Inflammatory macrophage treated with lipopolysaccharide for 4 hours (primary cell): ENCODE measurements at places on chromosomes 4 and X.

DNA sequence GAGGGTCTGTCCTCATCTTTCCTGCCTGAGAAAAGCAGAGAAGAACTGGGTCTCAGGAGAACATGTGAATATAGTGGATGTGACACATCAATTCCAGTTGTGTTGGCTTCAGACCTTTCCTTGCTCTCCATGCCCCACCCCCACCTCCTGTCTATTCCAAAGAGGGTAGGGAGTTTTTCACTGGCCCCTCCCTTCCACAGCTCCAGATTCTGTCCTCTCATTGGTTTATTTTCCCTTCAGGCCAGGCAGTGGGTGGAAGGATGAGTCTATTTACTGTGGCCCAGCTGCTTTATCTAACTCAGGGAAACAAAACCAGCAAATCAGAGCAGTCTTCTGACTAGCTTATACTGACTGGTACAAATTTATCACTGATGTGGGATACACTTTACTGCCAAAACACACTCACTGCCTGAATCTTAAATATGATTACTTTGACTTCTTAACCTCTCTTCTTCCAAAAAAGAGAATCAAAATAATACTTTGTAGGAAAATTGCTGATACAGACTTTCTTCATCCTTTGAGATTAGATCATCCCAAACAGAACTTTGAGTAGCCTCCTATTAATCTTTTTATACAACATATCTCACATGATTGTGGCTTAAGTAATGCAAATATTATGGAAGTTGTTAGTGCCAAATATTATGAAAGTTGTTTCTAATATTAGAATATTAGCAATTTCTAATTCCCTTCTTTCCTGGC is 221.2 kb downstream of the MID1 start:
- no peak for DNase-seq

DNA sequence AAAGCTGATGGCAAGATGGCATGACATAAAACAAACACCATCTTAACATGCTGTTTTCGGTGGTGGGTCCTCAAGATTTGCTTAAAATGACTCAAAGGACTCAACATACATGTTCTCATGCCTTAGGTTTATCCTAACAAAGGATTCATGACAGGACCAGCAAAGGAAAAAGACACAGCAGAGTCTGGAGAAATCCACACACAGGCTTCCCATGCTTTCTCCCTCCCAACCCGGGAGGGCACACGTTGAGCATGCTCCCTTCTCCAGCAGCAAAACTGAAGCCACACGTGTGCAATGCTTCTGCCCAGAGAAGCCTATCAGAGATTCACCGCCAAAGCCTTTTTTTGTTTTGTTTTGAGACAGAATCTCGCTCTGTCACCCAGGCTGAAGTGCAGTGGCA is 39.9 kb downstream of the SAT1 start:
- no peak for DNase-seq

GRCh38 chr4:104829761-104830160 is 316.9 kb upstream of the TET2 start:
- DNase-seq: no peak

DNA sequence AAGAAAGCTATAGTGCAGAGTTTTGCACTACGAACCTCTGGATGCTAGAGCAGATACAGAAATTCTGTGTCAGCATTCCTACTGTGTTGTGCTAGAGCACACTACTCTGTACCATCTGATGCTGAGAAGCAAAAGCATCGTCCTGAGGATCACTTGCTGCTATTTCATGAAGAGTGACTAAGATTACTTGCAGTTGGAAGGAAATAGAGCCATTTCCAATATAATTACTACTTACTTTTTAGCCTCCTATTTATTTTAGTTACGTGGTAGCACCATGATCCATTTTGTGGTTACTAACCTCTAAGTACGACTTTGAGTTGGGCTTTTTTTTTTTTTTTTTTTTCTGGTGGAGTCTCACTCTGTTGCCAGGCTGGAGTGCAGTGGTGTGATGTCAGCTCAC is 226.7 kb downstream of the PALLD start:
- DNase-seq: no peak

DNA sequence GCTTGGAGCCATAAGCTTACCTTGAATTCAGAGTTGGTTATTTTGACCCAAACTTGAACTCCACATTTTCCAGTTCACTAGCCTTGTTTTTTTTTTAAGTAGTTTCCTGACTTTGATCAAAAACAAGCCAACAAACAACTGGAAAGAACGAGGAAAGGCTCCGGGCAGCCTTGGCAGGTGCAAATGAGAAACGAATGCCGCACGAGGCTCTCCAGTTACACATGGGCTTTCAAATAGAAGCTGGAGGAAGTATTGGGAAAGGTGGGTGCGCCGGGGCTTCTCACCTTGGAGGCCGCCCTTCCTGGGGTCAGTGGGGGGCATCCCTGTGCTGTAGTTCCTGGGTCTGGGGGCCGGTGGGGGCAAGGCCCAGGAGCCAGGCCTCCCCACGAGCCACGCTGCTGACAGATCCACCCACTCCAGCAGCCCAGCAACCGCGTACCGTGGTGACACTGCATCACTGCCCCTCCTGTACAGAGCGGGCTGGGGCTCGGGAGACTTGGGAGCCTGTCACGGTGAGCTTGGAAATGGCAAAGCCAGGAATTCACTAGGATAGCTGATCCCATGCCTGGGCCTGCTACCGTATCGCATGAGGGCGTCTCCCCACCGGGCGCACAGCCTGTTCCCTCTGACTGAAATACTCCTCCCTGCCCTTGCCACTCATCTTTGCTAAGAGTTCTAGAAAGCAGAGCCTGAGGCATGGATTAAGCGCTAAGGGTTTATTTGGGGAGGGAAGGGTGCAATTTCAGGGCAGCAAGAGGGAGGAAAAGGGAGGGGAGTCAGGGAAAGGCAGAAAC is 50.9 kb upstream of the ADRA2C start:
- no peak for DNase-seq
